NCI-H2029 treated with DMSO at 0.1 percent for 48 hours (cell line): ENCODE measurements at places on chromosomes 13 and 19.
A peak's percentile ranks its signal among the peaks of the same experiment; 100 is the strongest.

- no peak for DNase-seq
Measured at GRCh38 chr19:52086481-52086880, 9.1 kb downstream of the ZNF841 start.

- DNase-seq, result no peak
Measured at GRCh38 chr13:31818236-31818635, 78.9 kb downstream of the RXFP2 start.

DNA sequence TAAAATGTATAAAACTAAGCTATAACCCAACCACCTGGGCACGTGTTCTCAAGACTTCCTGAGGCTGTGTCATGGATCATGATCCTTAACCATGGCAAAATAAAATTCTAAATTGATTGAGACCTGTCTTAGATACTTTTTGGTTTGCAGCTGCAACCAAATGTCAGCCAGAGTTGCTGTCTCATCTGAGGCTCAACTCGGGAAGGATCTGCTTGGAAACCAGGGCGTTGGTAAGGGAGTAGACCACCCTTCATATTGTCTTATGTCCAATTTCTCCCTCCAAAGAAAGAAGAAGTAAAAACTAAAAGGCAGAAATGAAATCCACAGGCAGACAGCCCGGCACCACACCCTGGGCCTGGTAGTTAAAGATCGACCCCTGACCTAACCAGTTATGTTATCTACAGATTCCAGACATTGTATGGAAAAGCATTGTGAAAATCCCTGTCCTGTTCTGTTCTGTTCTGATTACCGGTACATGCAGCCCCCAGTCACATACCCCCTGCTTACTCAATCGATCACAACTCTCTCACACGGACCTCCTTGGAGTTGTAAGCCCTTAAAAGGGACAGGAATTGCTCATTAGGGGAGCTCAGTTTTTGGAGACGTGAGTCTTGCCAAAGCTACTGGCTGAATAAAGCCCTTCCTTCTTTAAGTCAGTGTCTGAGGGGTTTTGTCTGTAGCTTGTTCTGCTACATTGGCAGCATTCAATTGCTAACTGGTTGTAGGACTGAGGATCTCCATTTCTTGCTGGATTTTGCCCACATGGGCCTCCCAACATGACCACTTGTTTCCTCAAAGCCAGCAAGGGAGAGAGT is 22.9 kb upstream of the IGSF23 start:
- no peak for DNase-seq

DNA sequence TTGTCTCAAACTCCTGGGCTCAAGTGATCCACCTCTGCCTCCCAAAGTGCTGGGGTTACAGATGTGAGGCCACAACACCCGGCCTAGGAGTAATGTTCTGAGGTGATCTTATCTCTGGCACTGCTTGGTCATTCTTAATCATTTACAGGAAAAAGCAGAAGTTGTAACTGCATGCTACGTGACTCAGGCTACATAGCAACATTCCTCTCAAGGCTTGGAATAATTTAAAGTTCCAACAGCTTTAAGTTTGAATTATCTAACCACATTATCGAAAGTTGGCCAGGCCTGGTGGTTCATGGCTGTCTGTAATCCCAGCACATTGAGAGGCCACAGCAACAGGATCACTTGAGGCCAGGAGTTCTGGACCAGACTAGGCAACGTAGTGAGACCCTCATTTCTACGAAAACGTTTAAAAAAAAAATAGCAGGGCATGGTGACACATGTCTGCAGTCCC is 3.9 kb upstream of the B9D2 start:
- no peak for DNase-seq

GRCh38 chr13:78758549-78758948 is 99.6 kb upstream of the OBI1 start:
- DNase-seq, result no peak

DNA sequence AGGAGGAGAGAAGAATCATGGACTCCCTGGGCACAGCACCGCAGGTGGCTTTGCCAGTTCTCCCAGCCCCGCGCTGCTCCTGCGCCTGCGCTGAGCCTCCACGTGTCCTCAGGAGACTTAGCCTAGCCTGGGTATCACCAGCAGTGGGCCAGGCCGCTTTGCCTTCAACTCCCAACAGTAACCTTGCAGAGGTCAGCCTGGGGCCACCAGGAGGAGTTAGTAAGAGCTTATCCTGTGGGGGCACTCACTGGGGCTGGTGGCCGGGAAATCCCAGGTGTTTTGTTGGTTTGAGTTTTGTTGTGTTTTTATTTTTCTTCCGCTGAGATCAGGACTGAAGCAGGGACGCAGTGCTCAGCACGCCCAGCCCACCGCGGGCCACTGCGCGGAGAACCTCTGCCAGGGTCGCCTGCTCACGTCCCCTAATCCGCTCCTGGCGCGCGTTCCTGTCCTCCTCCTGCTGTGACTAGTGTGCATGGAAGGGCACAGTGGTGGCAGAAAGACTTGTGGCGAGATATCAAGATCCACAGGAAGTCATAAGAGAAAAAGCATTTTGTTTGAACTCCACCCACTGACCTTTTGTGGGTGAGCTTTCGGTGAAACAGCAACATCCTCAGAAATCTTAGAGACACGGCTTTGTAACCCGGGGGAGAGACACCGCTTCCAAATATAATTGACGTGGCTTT is 207.4 kb upstream of the RFC3 start:
- peak; percentile 45 for DNase-seq

GRCh38 chr19:53826876-53827275 is 2.8 kb upstream of the NLRP12 start:
- DNase-seq, result no peak

DNA sequence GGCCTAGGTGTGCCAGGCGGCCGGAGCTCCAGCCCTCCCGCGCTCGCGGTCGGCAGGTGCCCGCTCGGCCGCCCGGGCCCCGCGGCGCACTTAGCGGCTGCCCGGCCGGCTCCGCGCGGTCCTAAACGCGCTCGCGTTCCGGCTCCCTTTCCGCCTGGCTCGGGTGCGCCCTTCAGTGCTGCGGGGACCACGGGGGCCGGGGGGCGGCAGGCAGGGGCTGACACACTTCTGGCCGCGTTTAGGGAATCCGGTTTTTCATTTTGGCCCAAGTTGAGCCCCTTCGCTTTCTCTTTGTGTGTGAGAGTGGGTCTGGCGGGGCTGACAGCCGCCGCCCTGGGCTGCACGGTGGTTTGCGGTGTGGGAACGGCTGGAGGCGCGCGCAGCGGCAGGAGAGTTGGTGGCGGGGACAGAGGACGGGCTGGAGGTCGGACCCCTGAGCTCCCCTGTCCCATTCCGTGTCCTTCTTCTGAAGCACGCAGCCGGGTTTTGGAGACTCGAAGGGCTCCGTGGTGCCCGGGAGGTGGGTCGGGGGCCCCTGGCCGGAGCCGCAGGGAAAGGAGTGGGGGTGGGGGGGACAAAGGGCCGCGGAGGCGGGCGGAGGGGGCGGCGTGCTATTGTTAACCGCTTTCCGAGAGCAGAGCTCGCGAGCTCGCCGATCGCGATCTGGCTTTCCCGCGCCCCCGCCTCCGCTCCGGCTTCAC is 3.1 kb downstream of the FGF9 start:
- no peak for DNase-seq

GRCh38 chr13:97460004-97460775 is 26.2 kb downstream of the RAP2A start:
- no peak for DNase-seq

DNA sequence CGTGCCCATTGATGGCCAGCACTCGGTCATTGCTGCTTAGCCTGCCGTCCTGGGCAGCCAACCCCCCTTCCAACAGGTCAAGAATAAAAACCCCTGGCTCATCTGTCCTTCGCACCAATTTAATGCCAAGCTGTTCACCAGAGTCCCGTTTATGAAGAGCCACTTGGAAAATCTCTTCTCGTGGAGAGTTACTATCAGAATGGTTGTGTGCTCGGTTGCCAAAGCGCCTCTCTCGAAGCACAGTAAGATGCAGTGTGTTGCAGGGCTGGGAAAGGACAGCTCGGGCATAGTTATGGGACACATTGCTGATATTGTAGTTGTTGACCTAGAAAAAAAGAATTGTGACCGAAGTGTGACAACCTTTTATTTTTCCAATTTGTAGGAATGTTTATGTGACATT is 57.9 kb downstream of the LNX2 start:
- DNase-seq, result no peak

GRCh38 chr19:13212759-13213330 is 62.6 kb downstream of the IER2 start:
- DNase-seq, result no peak

DNA sequence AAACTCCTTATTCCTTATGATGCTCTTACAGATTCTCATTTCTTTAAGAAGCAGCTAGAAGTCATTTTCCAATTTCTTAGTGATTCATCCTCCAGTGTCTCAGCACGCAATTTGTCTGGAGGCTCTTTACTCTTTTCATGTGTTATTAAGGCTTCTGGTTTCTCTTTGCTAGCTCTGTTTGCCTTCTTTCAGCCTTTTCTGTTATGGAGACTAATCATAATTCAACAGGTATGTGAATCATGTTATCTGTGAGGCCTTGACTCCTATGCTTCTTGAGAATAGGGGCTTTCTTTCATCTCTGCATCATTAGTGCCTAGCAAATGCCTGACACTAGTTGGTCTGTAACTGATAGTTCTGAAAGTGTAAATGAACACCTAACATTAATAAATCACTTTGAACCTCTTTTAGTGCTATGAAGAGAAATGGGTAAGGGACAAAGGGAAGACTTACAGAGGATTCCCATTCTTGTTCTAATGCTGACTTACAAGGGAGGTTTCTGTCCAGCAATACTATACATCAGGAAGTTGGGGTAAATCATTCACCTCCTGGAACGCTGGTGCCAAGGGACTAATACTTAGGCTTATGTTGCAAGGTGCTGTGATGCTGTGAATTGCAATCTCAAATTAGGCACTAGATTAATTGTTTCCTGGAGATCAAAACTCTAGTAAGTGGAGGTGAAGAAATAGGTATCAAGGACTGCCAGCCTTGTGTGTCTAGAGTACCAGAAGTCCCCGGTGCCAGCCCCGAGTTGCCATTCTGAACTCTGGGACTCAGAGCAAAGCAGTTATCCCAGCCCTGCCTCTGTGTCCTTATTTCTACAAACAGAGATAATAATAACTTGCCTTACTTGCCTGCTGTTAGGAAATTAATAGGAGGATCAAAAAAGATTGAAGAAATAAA is 265.6 kb downstream of the DCLK1 start:
- no peak for DNase-seq

DNA sequence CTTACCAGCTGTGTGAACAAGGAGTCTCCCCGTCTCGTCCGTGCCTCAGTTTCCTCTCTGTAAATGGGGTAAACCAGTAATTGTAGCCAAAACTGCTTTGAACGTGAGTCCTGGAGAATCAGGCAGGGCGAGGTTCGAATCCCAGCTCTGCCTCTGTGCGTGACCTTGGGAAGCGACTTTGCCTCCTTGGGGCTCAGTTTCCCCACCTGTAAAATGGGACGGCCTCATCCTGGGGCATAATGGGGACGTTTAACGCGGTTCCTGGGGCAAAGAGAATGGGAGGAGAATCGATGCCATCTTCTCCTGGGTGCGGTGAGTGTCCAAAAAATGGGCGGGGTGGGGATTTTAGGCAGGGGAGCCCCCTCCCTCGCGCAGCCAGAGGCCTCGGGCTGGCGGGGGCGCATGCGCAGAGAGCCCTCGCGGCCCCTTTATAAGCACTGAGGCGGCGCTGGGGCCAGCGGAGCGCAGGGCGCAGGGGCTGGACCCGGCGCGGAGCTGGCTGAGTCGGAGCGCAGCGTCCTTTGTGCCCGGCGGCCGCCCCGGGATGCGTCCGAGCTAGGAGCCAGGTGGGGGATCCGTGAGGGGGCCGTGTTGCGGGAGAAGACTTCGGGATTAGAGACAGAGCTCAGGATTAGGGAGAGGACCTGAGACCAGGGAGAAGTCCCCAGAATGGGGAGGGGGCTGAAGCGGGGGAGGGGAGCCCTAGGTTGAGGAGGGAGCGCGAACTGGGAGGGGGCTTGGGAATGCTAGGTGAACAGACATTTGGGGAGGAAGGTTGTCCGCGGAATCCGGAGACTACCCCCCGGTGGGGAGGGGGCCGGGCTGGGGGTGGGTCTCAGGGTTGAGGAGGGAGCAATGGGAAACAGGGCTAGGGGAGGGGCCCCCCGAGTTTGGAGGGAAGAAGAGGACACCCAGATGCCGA is at the start of gene NCAN:
NCAN (plus strand) TSS at position 460 of the 922 bp plus-strand sequence. CDS start 4,996 bp downstream, outside the sequence.
- no peak for DNase-seq

DNA sequence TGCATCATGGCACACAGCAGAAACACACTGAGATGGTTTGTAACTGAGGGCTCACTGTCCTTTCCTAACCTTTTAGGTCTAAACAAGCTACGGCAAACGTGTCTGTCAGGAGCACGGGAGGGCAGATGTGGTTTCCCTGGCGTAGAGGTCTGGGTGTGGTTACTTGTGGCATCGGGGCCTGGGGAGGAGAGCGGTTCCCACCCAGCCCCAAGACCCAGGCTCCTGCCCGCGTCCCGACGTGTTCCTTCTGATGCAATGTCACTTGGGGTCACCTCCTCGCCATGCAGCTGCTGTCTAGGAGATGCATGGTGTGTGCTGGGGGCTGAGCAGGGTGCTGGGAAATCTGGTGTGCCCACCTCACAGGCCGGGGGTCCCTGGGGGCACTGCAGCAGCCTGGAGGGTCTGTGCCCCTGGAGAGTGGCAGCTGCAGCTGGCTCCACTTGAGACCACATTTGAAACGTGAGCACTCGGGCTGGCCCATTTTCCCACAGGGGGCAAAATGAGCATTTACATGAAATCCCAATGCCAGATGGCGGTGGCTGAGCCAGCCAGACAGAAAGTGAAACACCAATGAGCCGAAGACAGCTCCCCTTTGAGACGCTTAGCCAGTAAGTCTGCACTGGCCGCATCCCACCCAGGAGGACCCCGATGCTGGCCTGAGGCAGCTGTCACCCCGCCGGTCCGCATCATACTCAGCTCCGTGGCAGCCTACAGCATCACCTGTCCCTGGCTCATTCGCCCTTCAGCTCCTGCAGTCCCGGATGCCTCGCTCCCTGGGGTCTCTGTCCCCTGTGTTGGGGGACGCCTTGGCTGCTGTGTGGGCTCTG is 22.3 kb upstream of the MYDGF start:
- DNase-seq, result no peak
